ENCODE measurements at places on chromosomes 6 and 20.

DNA sequence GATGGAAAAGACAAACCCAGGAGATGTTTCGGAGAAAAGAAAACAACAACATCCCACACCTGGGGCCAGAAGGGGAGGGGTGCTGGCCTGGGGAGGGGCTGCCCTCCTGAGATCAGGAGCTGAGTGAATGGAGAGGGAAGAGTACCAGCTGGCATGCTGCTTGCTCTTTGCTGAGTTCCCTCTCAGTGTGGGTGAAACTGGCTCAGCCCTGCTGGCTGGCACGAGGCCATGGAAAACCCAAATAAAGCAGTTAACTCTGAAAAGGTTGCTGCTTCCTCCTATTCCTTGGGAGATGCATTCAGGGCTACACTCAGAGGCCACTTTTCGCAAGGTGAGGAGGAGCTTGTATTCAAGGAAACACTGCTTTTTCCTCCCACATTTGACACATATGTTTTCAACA lies 8.0 kb upstream of the KCNK16 start:
- no peak for DNase-seq

- DNase-seq, result no peak
These were observed 229.8 kb downstream of the TMEM242 start for GRCh38 chr6:157093536-157093935.

DNA sequence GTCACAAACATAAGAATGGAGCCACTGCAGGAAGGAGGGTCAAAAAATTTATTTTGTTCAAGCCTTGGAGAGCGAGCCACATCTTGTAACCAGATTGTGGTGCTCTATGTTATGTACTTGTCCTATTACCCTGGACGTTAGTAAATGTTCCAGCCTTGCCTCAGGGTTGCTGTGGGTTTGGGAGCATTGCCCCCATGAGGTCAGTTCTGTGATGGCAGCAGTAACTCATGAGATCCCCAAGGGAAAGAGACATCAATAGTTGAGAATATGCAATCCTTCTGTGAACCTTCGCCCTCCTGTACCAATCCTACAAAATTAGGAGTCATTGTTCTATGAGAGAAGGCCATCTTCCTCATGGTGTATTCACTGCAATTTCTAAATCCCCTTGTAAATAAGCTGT lies 16.4 kb upstream of the CFAP206 start:
- no peak for DNase-seq

DNA sequence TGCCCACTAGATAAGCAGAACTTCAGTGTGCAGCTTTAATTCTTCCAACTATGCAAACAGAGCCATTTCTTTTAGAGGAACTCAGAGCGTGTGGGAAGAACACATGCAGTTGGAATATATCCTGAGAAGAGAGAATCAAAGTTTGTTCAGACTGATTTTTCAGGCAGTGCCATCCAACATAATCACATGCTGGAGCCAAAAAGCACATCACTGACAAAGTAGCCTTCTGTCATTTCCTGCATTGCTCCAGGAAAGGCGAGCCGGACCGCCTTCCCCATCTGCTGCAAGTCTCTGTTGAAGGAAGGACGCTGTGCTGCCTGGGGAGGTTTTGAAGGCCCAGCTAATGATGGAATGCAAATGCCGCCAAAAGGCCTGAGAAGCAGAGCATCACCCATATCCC lies 98.4 kb downstream of the DOK5 start:
- no peak for DNase-seq

- DNase-seq, result peak; percentile 47
These were observed 13.0 kb upstream of the MRPS10 start for GRCh38 chr6:42230345-42231321.

GRCh38 chr20:50561379-50562078 lies 51.3 kb downstream of the PTPN1 start:
- peak; percentile 99 for DNase-seq

DNA sequence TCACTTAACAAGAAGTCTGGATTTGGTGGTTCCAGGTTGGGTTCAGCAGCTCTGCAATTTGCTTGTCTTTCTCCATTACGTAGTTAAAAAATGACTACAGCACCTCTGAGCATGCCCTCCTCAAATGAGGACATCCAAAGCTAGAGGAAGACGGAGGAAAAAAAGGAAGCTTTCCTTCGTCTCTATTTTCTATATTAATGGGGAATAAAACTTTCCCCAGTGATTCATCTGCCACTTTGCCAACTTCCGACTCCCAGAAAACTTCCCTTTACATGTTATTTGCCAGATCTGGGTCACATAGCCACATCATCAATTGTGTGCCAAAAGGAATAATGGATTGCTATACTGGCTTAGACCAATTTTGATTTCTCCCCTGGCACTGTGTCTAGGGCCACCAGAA lies 69.5 kb downstream of the ZFAND3 start:
- DNase-seq, result no peak

DNA sequence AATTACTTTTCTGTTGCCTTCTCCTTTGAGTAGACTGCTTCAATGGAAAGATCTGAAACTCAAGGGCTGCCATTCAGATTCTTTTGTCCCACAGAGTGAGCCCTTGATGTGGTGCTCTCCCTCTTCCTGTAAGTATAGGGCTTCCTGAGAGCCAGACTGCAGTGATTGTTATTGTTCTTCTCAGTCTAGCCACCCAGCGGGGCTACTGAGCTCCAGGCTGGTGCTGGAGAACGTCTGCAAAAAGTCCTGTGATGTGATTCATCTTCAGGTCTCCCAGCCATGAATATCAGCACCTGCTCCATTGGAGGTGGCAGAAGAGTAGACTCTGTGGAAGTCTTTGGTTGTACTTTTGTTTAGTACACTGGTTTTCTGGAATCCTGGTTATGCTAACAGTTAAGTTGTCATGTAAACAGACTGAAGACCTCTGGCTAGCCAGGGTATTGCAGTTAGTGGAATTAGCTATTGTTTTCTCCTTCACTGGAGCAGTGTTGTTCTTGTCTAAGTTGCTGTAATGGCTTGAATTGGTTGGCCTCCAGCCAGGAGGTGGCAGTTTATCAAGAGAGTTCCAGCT lies 240.9 kb downstream of the COL12A1 start:
- DNase-seq, result no peak

DNA sequence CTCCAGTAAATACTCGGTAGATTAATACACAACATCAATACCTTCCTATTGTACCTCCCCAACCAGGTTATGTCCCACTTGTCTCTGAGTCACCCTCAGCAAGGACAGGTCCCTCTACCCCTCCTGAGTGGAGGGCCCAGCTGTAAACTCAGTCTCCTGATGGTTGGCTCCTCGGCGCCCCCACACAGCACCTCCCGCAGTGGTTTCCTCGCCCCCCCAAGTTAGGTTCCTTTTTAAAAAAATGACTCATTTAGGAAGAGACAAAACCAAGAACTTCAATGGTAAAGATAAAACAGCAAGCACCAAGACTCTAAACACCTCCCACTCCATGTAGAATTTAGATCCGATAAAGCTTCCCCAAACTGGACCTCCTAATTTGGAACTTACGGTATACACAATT lies 83.5 kb downstream of the TRERF1 start:
- no peak for DNase-seq

DNA sequence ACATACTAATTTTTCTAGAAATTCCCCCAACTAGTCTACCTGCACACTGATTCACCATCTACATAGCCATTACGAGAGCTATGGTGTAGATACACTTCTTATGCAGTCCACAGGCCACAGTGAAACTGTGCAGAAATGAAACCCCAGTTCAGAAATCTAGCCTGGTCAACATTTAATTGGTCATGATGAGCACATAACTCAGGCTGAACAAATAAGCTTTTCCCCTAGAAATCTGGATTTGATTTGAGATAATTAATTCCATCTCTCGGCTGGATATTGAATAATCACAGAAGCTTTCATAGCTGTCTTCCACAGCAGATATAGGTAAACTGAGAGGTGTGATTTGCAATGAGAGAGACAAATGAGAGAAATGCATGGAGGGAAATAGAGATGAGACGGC lies 22.6 kb upstream of the TINAG start:
- DNase-seq, result no peak

DNA sequence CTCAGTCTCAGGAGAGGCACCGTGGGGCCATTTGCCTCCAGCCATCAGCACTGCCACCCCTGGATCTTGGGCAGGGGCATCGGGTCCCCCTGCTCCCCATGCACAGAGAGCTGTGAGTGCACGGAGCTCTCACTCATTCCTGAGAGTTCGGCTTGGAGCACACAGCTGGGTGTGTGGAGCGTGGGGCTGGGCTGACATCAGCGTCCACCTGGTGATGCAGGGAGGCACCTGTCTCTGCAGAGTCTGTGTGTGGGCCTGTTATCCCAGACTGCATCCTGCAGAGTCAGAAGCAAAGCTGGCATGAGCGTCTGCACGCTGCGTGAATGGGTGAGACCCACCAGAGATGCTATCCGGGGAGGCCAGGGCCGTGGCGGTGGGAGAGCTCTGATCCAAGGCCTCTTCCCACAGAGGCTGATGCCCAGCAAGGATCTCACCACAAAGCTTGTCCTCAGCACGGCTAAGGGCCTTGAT lies 248.8 kb upstream of the AFDN start:
- DNase-seq, result no peak

- peak; percentile 9 for DNase-seq
These were observed at the start of gene SNAP91 for GRCh38 chr6:83708970-83709747. SNAP91 (minus strand) TSS chr6:83709101; CDS start chr6:83707927, 1,174 bp downstream.

GRCh38 chr6:4973982-4974745 lies 29.7 kb downstream of the RPP40 start:
- DNase-seq, result peak; percentile 72

- no peak for DNase-seq
These were observed 1.5 kb downstream of the ZSCAN31 start for GRCh38 chr6:28334286-28335039.

DNA sequence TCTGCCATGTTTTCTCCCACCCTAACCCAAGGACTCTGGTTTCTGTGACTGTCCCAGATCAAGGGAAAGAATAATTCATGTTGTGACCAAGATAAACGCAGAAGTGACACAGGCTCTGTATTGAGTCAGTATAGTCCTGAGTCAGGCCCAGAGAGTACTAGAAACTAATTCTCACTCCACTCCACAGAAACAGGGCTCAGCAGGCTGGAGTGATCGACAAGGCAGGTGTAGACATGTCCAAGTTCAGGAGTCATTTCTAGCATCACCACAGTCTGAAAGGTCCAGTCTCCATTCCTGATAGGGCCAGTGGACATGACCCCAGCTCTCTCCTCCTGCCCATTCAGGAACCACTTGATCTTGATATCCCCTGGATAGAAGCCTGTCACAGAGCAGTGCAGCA lies 2.7 kb downstream of the HLA-DOB start:
- no peak for DNase-seq

DNA sequence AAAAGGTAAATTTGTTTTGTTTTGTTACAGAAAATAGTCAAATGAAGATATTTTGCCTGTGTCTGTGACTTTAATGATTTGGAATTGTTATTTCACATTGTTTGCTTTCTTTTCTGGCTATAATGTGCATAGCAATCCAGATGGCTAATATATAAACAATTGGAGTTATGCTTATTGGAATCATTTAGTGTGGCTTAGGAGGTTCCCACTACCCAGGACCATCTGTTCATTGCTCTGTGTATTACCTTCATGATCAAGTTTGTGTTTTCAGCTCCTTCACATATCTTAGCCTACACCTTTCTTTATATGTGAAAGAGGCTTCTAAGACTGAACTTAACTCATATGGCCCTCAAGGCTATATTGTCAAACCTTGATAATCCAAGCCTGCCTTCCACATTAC lies 232.9 kb downstream of the BCKDHB start:
- DNase-seq, result no peak

- peak; percentile 21 for DNase-seq
These were observed 23.6 kb upstream of the ECHDC1 start for GRCh38 chr6:127367023-127367375.

DNA sequence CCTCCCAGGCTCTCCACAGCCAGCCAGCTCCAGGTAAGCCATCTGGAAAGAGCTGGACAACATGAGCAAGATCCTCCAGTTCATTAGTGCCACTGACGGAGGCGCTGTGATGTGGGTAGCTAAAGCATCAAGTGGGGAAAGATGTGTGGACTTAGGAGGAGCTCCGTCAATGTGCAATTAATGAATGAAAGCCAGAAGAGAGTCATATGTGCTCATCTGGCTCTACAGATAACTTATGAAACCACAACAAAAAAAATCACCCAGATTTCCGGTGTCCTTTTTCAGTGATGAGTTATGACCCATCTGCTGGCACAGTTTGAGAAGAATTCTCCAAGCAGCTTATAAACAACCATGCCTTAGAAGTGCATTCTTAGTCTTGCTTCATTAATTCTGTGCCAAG lies 311.7 kb upstream of the PLCB4 start:
- DNase-seq, result peak; percentile 69

- no peak for DNase-seq
These were observed 85.5 kb upstream of the HS3ST5 start for GRCh38 chr6:114428341-114428740.

DNA sequence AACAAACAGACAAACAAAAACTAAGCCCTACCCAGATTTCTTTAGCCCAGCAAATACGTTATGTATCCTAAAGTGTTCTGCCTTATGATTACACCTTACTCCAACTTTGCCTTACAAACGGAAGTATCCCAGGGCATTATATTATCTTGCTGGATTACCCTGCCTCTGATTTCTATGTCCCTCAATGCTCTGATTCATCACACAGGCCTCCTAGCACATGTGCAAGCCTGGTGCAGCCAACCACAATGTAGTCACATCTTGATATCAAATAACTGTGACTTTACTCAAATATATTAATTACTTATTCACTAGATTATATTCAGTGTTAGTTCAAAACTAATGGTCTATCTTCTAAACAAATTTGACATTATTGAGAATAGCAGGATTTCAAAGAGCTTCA lies 598.6 kb downstream of the TBC1D32 start:
- DNase-seq, result no peak

GRCh38 chr20:63873477-63873971 lies 8.5 kb downstream of the TPD52L2 start:
- peak; percentile 67 for DNase-seq

GRCh38 chr6:149012040-149012545 lies 265.3 kb downstream of the UST start:
- DNase-seq, result peak; percentile 96

GRCh38 chr6:7106215-7106751 lies 1.5 kb upstream of the RREB1 start:
- DNase-seq, result peak; percentile 53

GRCh38 chr6:167452338-167453081 lies 127.6 kb downstream of the TTLL2 start:
- DNase-seq, result no peak

DNA sequence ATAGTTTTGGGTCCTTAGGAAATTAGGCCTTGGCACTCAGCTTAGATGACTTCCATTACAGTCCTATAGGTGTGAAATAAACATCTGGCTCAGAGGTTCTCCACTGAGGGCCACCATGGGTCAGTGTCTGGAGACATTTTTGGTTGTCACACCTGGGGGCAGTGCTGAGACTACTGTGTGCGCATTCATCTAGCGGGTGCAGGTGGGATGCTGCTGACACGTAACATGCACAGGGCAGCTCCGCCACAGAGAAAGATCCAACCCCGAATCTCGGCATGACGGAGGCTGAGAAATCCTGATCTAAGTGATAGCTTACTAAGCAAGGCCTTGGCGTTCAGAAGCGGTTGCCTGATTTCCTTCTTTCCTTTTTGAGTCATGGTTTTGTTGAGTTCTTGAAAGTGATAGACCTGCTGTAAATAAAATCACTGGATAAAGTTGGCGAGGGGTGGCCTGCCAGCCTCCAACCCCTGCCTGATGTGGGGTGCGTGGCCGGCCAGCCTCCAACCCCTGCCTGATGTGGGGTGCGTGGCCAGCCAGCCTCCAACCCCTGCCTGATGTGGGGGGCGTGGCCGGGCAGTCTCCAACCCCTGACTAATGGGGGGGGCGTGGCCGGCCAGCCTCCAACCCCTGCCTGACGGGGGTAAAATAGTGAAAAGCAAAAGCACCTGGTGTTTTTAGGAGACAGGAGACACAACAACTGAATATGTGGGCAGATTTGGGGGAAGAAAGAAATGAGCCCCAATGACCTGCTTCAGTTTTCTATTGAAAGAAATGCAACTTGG lies 158.1 kb downstream of the CDH26 start:
- no peak for DNase-seq
